ENCODE measurements at places on chromosomes 5 and 9. TPM values are rescaled to one million over a fixed set of nuclear protein-coding genes. Genes with fewer than 3 reads are reported as not detected.
A peak's percentile ranks its signal among the peaks of the same experiment; 100 is the strongest.

The ZFP2 gene
- 2.9 TPM for total RNA-seq

The FREM1 gene
- 23.2 TPM for total RNA-seq

The CDH10 gene
- total RNA-seq, result 0.35 TPM

DNA sequence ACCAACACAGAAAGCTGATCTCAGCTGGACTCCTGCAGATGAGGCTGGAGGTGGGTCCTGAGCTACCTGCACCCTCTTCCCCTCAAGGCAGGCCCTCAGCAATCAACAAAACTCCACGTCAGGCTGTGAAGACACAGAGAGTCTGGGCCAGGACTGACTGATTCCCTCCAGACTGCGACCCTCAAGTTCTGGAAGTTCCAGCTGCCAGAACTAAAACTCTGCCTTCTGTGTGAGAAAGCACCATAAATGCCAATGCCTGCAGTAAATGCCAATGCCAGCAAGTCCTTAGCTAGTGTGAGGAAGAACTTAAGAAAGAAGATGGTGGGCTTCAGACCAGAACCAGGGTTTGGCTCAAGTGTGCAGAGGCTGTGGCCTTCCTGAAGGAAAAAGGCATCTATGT is 42.5 kb upstream of the GABBR2 start:
- DNase-seq, result no peak

- no peak for DNase-seq
Observed at GRCh38 chr9:71781391-71781790, 13.1 kb upstream of the CEMIP2 start.

DNA sequence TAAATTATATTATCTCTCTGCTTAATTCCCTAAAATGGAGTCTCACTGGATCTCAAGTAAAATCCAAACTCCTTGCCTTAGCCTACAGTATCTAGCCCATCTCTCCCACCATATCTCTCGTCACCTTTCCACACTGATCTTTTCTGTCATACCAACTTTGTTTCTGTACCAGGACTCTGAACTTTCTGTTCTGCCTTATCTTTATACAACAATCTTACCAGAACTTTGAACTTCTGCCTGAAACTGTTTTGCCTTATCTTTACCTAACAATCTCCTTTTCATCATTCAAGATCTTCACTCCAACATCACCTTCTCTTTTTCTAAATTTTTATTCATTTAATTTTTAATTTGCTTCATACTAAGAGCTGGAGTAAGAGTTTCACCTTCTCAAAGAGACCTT is 139.0 kb downstream of the CPLANE1 start:
- DNase-seq, result no peak

DNA sequence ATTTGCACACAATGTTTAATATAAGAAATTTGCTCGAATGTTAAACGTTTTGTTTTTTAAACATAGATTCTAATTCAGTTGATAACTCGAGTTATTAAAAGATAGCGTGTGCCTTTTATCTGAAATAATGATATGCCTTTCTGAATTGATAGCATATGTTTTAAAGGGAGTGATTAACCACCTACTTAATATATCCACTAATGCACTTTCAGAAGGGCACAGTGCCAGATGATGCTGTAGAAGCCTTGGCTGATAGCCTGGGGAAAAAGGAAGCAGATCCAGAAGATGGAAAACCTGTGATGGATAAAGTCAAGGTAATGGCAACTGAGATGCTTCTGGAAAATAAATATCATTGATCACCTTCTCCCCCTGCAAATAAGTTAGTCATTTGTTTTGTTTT is 53.9 kb downstream of the ERAP1 start:
- DNase-seq, result no peak

DNA sequence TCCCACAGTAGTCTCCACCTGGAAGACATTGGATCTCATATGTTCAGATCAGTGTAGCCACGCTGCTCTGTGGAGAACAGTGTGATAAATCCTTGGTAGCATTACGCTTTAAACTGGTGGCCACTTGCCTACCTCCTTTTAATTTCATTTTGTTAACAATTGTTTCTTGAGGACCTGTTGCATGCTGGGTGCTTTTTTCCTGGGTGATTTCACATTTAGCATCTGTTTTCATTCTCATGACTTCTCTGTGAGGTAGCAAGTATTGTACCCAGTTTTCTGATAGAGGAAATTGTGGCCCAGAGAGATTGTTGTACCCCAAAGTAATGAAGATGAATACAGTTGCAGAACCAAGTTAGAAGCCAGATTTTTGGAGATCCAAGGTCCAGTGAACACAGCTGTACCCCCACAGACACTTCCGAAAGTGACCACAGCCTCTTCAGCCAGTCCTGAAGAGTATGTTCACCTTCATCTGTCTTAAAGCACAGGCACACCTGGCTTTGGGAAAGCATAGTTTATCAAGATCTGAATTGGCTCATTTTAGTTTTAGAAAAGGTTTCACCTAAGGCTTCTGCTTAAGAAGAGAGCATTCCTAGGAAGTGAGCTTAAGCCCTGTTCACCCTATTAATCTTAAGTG is 75.2 kb downstream of the F2RL2 start:
- DNase-seq, result no peak

DNA sequence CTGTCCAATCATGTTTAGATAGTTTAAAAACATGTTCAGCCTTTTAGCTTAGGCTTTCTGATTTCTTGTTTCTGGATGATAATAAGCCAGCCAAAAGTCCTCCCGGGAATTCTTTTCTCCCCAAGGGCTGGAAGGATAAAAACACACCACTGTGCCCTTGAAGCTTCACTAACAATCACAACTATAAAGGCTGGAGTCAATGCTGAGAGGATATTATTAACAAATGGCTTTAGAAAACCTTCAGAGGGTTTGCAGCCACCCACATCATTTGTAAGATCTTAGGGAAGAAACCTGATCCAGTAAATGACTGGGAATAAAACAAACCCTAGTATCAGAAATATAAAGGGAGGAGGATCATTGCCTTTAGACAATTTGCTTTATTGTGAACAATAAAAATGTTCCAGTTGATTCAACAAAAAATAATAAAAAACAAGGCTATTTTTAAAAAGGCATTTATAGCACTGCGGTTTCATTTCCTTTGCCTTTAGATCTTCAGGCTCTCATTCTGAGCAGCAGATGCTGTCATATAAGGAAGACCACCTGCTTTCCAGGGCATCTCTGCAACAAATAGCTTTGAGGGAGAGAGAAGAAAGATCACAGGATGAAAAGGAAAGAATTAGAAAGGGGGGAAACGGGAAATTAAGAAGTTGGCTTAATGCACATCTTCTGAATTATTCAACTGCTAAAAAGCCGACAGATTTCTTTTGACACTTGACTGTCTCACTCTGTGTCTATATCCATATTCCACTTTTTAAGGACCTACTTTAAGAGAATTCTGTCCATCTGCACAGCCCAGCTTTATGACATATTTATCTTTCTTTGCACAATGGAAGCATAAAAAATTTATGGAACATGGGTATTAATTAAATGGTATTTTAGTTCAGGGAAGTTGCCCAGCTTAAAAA is 277.2 kb upstream of the SLC24A2 start:
- peak; percentile 14 for DNase-seq

GRCh38 chr9:130451509-130452388 is 7.0 kb downstream of the ASS1 start:
- DNase-seq, result peak; percentile 87

GRCh38 chr5:55604611-55605067 is 69.9 kb upstream of the PLPP1 start:
- DNase-seq, result peak; percentile 37
